Hematopoietic multipotent progenitor cell (in vitro differentiated cells): ENCODE measurements at places on chromosomes 5 and 9. TPM values are rescaled to one million over a fixed set of nuclear protein-coding genes. Genes with fewer than 3 reads are reported as not detected.

GRCh38 chr9:94983552-94983951 lies 257.1 kb downstream of the AOPEP start:
- no peak for DNase-seq

- no peak for DNase-seq
These were observed 41.9 kb downstream of the NEK6 start for GRCh38 chr9:124299515-124300090.

- DNase-seq, result no peak
These were observed 140.1 kb upstream of the PPP1R26 start for GRCh38 chr9:135339378-135339973.

GRCh38 chr9:116422119-116422979 lies 264.8 kb upstream of the TRIM32 start:
- DNase-seq, result no peak

- DNase-seq, result peak; percentile 41
These were observed 802 bp downstream of the ITGA2 start for GRCh38 chr5:52989781-52990527.

DNA sequence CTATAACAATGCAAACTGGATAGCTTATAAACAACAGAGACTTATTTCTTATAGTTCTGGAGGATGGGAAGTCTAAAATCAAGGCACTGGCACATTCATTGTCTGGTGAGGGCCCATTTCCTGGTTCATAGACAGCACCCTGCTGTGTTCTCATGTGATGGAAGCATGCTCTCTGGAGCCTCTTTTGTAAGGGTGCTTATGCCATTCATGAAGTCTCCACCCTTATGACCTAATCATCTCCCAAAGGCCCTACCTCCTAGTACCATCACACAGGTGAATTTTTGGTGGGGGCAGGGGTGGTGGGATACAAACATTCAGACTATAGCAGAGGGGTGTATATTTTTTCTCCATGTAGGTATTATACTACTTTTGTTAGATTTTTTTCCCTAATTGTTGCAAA lies 92.4 kb downstream of the UNC13B start:
- DNase-seq, result no peak

GRCh38 chr5:169149317-169149716 lies 151.6 kb downstream of the SLIT3 start:
- DNase-seq, result no peak

DNA sequence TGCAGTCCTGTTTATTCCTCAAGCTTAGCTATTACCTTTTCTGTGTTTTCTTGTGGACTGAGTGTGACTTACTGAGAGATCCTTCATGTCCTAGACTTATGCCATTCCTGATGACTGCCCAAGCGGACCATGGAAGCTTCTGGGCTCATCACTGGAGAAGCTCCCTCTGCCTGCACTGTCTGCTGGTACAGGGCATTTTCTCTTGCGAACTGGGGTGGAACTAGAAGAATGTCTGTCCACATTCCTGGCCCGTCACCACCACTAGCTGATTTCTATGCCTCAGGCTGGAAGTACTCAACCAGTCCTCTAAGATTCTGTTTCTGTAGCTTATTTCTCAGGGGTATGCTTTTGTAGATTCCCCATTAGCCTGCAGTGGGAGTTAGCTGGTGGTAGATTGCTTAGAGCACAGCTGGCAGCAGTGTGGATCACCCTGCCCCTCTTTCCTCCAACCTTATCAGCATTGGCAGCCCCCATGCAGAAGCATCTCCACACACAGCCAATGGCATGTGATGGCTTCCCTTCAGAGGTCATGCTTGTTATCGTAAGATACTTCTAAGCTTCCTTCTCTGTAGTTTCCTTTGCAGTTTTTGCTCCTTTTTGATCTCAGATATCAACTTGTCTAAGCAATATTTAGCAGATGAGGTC lies 12.4 kb downstream of the SLC36A1 start:
- no peak for DNase-seq

Gene ZDHHC11
- total RNA-seq, result 5.9 TPM

Gene ADAMTSL2
- total RNA-seq, result under 0.01 TPM

Gene TSLP
- total RNA-seq, result under 0.01 TPM

DNA sequence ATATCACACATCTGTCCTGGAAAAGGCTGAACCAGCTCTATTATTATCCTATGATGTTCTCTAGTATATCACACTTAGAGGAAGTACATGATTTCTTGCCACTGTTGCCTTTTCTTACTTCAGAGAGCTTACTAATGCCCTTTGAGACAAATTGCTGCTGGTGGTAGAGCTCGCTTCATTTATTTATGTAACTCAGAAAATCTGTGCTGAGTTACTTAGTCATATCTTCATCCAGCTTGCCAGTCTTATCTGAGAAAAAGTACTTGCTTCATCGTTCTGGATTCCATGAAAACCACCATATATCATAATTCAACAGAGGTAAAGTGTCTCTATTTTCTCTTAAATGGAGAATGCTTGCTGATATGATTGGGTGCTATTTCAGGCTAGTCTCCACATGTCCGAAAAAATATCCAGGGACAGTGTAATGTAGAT lies 26.6 kb downstream of the PTPDC1 start:
- no peak for DNase-seq

GRCh38 chr5:11525020-11525419 lies 379.2 kb downstream of the CTNND2 start:
- DNase-seq, result peak; percentile 22

GRCh38 chr5:131548176-131548575 lies 86.9 kb downstream of the RAPGEF6 start:
- peak; percentile 50 for DNase-seq

Gene SLC6A3
- total RNA-seq, result not detected

Gene IFNA4
- total RNA-seq, result not detected

Gene RALGPS1
- total RNA-seq, result 1.6 TPM

GRCh38 chr5:55994998-55995914 lies 493 bp upstream of the IL6ST start:
- DNase-seq, result peak; percentile 96

Gene FAM169A
- total RNA-seq, result 13.7 TPM

Gene ANKRD31
- under 0.01 TPM for total RNA-seq

Gene TAS2R1
- total RNA-seq, result not detected

Gene MSX2
- 0.27 TPM for total RNA-seq

Gene LEAP2
- total RNA-seq, result 0.81 TPM

DNA sequence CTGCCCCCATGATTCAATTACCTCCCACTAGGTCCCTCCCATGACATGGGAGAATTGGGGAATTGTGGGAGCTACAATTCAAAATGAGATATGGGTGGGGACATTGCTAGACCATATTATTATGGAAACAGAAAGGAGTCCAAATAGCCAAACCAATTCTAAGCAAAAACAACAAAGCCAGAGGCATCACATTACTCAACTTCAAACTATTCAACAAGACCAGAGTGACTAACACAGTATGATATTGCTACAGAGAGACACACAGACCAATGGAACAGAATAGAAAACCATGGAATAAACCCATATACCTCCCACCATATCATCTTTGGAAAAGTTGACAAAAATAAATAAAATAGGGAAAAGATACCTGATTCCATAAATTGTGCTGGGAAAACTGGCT lies 710.5 kb upstream of the CDH9 start:
- DNase-seq, result no peak

Gene RASA1
- 18.0 TPM for total RNA-seq

- no peak for DNase-seq
These were observed 37.5 kb downstream of the ZCCHC7 start for GRCh38 chr9:37157726-37158377.

DNA sequence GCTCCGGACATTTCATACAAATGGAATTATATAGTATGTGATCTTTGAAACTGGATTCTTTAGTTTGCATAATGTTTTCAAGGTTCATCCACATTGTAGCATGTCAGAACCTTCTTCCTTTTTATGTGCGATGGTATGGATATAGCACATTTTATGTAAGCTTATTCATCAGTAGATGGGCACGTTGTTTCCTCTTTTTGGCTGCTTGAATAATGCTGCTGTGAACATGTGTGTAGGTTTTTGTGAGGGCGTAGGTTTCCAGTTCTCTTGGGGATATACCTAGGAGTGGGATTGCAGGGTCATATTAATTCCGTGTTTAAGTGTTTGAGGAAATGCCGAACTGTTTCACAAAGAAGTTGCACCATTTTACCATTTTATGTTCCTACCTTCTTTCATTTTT lies 187.8 kb downstream of the NR3C1 start:
- no peak for DNase-seq

- DNase-seq, result no peak
These were observed 323.1 kb upstream of the KCNN2 start for GRCh38 chr5:114038756-114039155.

- no peak for DNase-seq
These were observed 125.4 kb downstream of the PTTG1 start for GRCh38 chr5:160547061-160547460.

DNA sequence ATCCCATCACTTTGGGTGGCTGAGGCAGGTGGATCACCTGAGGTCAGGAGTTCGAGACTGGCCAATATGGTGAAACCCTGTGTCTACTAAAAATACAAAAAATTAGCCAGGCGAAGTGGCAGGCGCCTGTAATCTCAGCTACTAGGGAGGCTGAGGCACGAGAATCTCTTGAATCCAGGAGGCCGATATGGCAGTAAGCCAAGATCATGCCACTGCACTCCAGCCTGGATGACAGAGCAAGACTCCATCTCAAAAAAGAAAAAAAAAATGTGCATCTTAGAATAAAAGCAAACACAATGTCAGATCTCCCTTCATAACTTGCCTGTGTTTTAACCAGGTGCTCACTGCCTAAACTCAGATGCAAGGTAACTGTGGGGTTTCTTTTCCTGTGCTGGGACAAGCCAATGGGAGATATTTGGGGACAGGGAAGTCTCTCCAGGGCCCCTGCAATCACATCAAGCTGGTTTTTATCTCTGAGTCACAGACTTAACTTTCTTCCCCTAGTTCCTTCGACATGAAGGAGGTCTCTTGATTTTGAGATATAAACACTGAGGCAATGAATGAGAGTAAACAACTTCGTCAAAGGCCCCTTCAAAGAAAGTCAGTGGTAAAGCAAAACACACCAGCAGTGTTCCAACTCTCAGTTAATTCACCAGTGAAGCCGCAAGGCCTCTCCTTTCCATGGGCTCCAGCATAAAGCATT lies 99.1 kb downstream of the SNX18 start:
- no peak for DNase-seq
